ENCODE measurements at places on chromosomes 4 and X. TPM values are rescaled to one million over a fixed set of nuclear protein-coding genes. Genes with fewer than 3 reads are reported as not detected.

The SPANXN4 gene
- total RNA-seq = not detected

The ELOVL6 gene
- 27.5 TPM for total RNA-seq

The LRIT3 gene
- total RNA-seq = 0.23 TPM

The SMIM10L2A gene
- total RNA-seq = 0.82 TPM

The HELT gene
- not detected for total RNA-seq

The EREG gene
- total RNA-seq = not detected

- no peak for DNase-seq
Observed at GRCh38 chr4:47462799-47463234, 685 bp downstream of the COMMD8 start.

GRCh38 chr4:169315530-169316343, 45.0 kb upstream of the SH3RF1 start:
- DNase-seq = no peak

- DNase-seq = no peak
Observed at GRCh38 chrX:97844943-97845342, 961.2 kb downstream of the RPA4 start.

All from activated CD8-positive, alpha-beta memory T cell treated with anti-CD3 and anti-CD28 coated beads, Interleukin-2, amount 10 ng/mL, durations not matched to agents 7 days and 5 days (primary cell).